Activated naive CD4-positive, alpha-beta T cell treated with anti-CD3 and anti-CD28 coated beads, Interleukin-2, amount 50 U/mL, for 16 hours (primary cell): ENCODE measurements at places on chromosomes 5 and 9.

DNA sequence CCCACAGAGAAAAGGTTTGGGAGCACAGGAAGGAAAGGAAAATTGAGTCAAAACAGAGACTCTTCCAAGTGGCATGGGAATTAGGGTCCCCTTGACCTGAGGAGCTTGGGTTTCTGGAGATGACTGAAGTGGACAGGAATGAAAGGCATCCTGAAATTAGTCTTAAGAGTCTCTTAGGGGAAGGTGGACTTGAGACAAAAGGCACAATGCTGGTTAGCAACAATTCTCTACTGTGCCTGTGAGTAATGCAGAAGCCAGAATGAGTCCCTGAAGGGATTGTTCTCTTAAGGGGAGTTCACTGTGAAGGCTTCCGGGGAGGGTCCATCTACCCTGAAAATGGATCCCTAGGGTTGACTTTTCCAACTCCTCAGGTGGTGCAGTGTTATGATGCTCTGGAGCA, 58.4 kb upstream of the FOXE1 start:
- DNase-seq: no peak

GRCh38 chr5:32618962-32619361, 33.6 kb downstream of the SUB1 start:
- no peak for DNase-seq

DNA sequence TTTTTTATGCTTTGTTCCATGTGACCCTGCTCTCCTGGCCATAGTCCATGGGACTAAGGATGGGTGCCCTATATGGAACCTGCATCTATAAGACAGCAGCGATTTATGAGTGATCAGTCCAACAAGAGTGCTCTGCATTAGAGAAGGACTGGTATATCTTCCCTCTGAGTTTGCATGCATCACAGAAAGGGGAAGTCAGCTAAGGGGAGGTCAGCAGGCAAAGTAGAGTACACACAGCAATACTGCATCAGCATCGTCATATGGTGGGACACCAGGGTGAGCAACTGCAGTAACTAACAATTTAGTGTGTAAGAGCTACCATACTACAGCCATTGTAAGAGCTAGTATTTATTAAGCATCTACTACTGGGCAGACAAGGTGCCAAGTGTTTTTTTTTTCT, 311.3 kb downstream of the NDUFS4 start:
- no peak for DNase-seq

GRCh38 chr5:170152767-170153166, 47.1 kb downstream of the FOXI1 start:
- DNase-seq: no peak

GRCh38 chr5:115657125-115657880, 31.5 kb upstream of the TMED7 start:
- no peak for DNase-seq

- no peak for DNase-seq
Observed at GRCh38 chr5:177357146-177357458, 622 bp upstream of the RGS14 start.

- DNase-seq: no peak
Observed at GRCh38 chr9:19136129-19136528, 8.8 kb upstream of the PLIN2 start.
